ENCODE measurements at places on chromosomes 5 and 9. TPM values are rescaled to one million over a fixed set of nuclear protein-coding genes. Genes with fewer than 3 reads are reported as not detected.

WDR31 gene
- 2.4 TPM for total RNA-seq

TXNDC15 gene
- total RNA-seq = 39.9 TPM

PCDHGA4 gene
- 3.7 TPM for total RNA-seq

PDZD2 gene
- total RNA-seq = under 0.01 TPM

IFNA13 gene
- not detected for total RNA-seq

PCDHAC2 gene
- total RNA-seq = not detected

ZDHHC11B gene
- 0.74 TPM for total RNA-seq
